EH (cell line): ENCODE measurements at places on chromosomes 2 and 18.

- peak; percentile 14 for DNase-seq
Observed at GRCh38 chr18:43720041-43720440, 442.8 kb upstream of the SYT4 start.

GRCh38 chr18:7369006-7369405 lies 138.1 kb downstream of the LRRC30 start:
- DNase-seq = no peak

DNA sequence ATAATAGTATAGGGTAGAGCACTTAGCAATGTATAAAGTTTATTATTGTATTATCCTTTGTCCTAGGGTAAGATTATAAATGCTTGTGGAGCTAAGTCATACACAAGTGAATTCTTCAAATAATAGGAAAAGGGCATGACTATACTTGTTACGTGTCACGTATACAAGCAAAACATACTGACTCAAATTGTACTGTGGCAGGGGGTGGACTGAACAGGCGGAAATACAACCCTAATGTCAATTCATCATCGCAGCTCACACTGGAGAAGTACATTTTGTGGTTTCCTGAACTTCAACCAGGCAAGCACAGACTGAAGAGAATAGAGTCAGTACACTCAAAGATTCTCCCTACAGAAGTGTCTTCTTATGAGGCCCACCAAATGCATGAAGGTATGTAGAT lies 201.0 kb downstream of the MBD2 start:
- peak; percentile 82 for DNase-seq

DNA sequence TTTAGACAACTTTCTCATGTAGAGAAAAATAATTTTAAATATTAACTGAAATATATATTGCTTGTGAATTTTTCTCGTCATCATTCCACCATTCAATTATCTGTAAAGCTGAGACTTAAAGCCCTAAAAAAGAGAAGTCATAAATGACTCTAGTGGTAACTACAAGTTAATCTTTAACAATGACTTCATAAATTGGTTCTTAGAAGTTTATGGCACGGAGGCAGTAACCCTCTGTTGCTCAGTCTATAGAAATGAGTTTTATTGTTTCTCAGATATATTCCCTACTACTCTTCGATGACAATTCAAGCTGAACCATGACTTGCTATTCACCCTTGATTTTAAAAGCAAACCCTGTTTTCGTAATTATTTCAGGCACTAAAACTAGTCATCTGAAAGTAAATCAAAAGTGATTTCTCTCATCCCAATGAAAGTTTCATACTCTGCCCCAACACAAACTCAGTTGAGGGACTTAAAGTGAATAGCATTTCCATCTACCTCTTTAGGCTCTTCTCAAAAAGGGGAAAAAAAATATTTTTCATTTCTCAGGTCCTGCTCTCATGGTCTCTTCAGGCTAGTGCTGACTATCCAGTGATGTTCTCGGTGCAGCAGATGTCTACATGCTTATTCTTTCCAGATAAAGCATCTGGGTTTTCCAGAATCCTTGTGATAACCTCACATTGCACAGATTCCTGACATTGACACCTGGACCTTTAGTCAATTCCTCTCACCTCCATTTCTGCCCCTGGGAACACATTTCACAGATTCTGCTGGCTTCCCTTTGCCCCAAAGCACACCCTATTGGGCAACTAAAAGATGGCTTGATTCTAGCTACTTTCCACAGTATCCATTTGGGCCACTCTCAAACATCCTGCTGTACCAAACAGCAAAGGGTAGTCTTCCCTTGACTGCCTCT lies 207.8 kb upstream of the LRATD1 start:
- DNase-seq = no peak

DNA sequence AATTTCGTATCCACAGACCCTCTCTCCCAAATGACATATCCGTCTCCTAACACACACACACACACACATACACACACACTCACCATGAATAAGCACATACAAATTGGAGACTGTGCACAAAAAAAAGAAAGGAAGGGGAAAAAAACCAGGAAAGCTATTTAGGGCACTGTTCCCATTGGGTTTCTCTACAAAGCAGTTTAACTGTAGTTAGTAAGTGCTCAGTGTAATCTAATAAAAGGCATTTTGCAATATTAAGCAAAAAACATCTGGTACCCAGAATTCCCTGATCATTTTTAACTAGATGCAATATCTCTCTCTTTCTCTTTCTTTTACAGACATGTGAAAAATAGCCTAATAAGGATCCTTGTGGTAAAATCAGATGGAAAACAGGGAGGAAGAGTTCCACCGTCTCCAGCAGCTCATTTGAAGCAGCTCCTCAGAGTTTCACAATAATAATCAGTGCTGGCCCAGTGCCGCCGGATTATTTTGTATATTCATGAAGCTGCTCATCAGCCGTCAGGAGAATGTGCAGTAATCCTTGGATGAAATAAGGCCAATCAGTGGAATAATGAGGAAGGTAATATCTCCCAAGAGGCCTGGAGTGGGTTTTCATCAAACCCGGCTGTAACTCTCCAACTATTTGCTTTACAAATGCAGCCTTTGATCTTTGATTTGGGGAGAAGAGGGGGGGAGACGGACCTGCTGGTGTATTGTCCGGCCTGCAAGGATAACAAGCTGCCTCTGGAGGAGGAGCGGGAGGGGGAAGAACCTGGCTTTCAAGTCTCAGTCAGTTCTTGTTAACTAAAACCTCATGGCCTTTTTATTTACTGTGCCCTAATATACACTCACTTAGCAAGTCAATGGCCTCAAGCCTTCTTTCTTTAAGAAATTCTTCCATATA lies 227.6 kb upstream of the SMIM21 start:
- DNase-seq = no peak

- DNase-seq = no peak
Observed at GRCh38 chr18:79529991-79530390, 134.3 kb downstream of the NFATC1 start.

DNA sequence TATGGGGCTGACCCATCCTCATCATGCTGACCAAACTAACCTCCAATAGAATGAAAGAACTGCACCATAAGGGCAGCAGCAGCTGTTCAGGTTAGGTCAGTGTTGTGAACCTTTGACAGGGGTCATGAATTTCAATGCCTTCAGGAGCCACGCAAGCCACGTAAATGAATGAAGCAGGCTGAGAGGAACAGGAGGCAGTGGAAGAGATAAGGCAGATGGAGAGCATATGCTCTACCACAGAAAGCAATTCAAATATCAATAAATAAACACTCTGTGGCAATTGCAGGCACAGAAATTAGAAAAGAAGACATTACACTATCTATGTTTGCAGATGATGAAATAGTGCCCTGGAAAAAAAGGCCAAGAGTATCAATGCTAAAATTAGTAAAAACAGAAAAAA lies 56.3 kb downstream of the SCG2 start:
- no peak for DNase-seq

DNA sequence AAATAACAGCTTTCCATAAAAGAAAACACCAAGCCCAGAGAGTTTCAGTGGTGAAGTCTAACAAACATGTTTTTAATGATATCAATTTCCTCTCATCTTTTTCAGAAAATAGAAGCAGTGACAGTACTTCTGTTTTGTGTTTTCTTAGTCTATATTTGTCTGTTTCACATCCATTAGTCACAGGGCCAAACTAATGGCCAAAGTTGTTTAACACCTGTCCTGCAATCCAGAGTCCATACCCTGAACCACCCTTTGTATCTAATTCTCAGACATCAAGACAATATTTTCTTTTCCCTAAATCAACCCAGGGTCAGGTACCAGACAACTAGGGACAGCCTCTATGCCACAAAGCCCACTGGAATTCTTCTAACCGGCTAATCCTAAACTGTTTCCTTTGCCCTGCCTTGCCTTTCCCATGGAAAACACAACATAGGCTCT lies 25.9 kb downstream of the TMSB10 start:
- no peak for DNase-seq

GRCh38 chr2:176658708-176659107 lies 389.5 kb downstream of the MTX2 start:
- DNase-seq = no peak

DNA sequence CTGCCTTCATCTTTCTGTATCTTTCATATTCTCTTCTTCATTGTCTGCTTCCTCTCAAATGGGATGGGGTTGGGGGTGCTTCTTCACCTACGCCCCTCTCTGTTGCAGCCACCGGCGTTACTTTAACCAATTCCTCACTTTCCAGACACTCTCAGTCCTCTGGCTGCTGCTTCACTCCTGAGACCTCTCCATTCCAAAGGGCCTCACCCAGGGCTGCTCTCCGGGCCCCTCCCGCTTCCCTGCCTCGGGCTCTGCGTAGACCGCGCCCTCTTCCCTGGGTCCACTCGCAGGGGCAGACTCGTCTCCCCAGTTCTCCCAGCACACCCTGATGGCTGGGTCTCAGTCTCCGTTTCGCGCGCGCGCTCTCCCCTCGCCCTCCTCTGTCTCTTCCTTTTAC lies 926 bp downstream of the SERPINB8 start:
- DNase-seq = peak; percentile 71

DNA sequence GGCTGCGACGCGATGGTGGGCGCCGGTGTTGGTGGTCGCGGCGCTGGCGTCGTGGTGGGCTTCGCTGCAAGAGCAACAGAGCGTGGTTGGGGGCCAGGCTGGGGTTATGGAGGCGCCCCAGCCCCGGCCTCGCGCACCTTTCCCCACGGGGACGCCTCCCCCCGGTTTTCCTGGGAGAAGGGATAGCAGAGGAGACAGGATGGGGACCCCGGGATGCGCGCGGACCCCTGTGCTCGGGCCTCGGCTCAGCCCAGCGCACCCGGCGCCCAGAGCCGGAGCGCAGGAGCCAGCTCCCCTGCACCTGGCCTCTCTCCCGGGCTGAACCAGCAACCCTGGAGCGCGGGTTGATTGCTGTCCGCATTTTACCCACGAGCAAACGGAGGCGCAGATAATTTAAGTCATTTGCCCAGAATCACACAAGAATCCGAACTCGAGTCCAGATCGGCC lies 1.0 kb downstream of the CD8A start:
- DNase-seq = no peak

- DNase-seq = no peak
Observed at GRCh38 chr18:31721601-31722000, 37.2 kb upstream of the B4GALT6 start.

DNA sequence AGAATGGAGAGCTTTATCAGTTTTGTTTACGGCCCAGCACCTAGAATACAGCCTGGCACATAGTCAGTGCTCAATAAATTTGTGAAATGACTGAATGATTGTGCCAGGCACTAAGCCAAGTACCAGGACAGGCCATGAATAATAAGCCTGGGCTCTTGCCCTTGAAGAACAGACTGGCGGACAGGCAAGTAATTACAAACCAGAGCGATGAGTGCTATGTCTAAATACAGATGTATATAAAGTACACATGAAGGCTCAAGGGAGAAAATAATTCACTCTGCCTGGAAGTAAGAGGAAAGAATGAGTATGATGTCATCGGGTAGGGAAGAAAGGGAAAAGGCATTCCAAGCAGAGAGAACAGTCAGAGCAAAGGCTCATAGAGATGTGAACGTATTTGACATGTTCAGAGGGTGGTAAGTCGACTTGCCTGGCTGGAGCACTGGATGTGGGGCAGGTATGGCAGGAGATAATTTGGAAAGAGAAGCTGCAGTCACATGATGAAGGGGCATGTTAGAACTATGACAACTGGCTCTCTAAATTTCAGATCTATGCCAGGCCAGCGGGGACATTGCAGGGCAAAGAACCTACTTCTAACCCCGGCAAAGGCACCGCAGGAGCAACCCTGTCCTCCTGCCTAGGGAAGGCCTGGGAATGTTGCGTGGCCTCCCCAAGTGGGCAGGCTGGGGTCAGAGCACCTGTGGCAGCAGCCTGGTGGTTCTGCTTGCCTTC lies 119.1 kb upstream of the STPG4 start:
- peak; percentile 78 for DNase-seq

DNA sequence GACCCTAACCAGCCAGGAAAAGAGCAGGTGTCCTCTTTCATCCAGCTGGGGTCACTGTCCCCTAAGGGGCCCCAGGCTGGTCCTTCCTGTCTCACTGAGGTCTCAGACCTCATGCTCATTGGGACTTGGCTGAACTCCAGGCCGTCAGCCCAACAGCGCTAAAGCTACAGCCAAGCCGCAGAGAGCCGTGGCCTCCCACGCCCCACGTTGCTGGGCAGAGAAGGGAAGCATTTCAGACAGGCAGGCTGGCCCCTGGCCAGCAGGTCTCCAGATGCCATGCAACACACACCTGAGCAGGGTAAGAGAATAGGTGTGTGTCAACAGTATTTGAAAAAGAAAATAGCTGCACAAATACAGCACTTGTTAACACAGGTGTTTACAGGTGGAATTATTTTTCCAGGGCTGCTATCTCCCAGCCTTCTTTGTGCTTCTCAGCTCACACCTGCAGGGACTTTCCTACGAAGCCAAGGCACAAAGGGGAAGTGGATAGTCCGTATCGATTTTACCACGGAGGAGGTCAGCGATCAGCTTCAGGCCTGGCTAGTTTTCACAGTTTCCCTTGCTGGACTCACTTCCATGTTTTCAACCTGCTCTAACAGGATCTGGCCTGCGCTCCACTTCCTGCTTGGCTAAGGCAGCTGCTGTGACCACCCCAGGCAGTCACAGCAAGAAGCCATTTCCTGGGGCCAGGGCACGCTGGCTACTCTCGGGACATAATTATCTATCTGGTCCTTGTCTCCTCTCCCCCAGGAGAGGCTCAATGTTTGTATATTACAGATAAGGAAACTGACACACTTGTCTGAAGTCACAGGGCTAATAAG lies 156.1 kb upstream of the ID2 start:
- peak; percentile 21 for DNase-seq

GRCh38 chr2:197827618-197828017 lies 23.2 kb downstream of the PLCL1 start:
- peak; percentile 9 for DNase-seq

DNA sequence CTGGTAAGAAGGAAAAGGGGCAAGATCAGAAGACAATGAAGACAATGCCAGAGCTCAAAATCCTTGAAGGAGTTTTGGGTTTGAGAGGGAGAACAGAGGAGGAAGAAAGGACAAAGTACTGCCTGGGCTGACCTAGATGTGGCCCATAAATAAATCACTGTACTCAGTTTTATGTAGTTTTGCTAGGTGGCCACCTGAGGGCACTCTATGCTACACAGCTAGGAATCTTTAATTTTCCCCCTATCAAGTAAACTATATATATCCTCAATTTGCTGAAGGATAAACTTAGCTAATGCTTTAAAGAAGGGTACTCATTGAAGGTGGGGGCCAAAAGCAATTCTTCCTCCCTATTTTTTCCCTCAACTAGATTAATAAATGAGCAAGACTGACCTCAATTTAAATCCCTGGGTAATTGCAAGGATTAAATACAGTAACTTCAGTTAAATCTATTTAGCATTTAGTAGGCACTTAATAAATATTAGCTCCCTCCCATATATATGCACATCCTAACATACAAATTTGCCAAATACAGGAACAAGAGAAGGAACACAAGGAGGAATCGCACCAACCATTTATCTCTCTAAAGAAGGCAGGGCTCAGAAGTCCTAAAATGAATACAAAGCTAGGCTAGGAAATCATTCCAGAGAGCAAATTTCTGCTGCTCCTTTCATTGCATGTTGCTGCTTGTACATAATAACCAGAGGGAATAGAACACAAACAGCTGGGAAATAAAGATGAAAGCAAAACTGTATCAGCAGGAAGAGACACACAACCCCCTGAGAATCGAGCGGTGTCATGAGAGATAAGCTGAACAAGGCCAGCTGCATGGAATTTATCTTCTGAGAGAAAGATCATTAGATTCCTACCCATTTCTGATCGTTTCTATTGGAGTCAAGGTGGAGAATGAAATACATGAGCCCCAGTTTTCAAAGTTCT lies 540.1 kb downstream of the NRXN1 start:
- peak; percentile 44 for DNase-seq

- DNase-seq = no peak
Observed at GRCh38 chr2:155389224-155389623, 690.7 kb downstream of the KCNJ3 start.
